ENCODE measurements at places on chromosomes 4 and X.

- DNase-seq = no peak
These were observed 230.8 kb downstream of the PCDH10 start for GRCh38 chr4:133379681-133380438.

DNA sequence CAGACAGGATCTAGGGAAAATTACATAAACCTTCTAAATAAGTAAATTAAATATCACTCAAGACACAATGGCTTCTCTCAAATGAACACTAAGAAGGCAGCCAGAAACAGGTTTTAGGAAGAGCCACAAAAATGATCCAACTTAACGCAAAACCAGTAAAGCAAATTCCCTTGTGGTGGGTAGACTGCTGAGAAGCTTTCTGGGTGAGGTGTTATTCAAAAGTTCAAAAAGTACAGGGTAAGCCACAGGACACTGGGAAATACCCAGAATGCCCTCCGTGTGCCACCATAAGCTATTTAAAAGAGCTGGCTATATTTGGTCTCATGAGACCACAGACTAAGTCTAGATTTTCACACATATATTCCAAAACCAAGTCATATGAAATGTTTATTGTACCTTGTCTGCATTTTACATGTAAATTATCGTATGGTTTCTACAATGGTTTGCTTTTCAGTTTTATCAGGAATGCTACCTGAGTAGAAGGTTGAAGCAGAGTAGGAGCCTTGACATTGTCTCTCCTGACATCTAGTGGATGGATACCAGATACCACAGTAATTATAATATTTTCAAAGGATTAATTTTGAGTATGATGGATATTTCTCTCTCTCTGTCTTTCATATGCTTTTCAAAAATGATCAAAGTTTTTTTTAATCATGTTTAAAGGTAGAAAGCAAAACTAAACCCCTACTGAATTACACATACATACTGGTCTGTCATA lies 109.3 kb upstream of the KLHL13 start:
- DNase-seq = peak; percentile 8

DNA sequence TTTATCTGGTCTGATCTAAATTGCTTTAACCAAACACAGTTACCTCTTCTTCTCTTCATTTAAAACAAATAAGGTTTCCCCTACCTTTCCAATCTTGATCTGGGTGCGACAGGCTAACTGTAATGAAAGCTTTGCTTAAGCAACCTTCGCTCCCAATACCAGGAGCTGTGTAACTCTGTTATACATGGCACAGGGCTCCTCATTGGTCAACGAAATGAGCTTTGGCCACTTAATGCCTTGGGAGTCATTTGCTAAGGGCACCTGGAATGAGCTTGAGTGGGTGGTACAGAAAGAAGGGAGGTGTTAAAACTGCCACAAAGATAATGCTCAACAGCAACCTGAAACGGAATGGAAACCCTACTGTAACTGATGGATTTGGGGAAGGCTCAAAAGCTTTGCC lies 140.5 kb downstream of the CHRNA9 start:
- DNase-seq = no peak

DNA sequence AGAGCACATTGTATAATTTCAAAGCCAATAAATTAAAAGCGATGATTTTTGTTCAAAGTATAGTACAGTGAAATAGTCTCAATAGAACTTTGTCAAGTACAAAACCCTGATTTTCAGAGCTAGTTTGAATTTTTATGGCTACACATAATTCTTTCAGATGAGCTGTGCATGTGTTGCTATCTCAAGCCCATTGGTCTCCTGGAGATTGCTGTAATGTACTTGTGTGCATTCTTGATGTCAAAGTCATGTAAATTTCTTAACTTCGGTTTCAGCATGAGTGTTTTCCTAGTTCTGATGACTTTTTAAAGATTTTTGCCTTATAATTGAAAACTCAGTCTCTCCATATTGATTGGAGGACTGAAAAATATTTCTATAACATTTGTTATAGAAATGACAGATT lies 200.8 kb downstream of the CEP135 start:
- DNase-seq = no peak

DNA sequence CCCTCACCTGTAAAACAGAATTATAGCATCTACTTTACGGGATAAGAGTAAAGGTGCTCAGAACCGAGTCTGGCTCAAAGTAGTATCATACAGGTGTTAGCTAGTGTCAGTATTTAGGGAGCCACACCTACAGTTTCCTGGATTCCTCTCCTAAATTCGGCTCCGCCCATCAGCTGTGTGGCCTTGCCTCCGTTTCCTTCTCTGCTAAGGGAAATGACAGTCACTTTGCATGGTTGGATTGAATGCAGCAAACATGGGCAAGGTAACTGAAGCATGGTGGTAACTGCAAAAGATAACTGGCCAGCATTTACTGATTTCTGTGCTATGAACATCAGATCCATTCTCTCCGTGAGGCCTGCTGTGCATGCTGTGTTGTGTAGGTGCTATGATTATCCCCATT lies 2.8 kb downstream of the PPP1R3F start:
- no peak for DNase-seq

DNA sequence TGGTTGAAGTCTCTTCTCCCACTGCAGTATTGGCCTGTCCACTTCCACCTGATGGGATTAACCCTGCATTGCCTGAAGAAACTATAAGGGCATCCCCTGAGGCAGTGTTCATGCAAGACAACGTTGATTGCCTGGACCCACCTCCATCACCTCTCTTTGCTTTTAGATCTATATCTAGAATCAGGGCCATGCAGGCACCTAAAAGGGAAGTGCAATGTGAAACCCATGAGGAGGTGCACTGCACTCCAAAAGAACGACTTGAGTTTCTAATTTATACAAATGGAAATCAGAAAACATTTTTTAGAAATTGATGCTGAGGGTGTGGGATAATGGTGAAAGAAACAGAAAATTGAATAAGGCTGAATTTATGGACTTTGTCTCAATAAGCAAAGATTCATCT lies 694.4 kb downstream of the TRAM1L1 start:
- DNase-seq = no peak

- no peak for DNase-seq
These were observed 147.0 kb downstream of the PDLIM5 start for GRCh38 chr4:94598758-94599157.

- no peak for DNase-seq
These were observed 55.6 kb upstream of the CCSER1 start for GRCh38 chr4:90071289-90072235.

- DNase-seq = no peak
These were observed 33.7 kb upstream of the CCSER1 start for GRCh38 chr4:90093526-90093925.

- DNase-seq = no peak
These were observed 61.5 kb upstream of the AP1S2 start for GRCh38 chrX:15915959-15916703.

GRCh38 chr4:127775843-127776242 lies 6.3 kb upstream of the HSPA4L start:
- no peak for DNase-seq

GRCh38 chr4:138724530-138724929 lies 291.1 kb upstream of the NOCT start:
- DNase-seq = no peak

GRCh38 chr4:63090641-63091040 lies 1318.6 kb downstream of the TECRL start:
- DNase-seq = no peak

DNA sequence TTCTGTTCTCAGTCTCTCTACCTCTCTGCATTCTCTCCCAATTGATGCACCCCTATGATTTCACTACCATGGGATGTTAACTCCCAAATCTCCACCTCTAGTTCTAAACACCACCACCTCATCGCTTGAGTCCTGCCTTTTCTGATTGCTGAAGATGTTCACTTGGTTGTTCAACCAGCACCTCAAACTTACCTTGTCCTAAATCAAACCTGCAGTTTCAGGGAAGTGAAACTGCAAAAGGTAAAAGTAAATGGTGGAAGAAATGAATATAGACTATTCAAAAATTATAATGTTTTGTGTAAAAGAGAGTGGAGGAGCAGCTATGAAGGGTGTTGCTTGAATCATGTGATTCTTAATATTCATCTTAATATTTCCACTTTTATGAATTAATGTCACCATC lies 91.0 kb downstream of the PDE5A start:
- no peak for DNase-seq

- no peak for DNase-seq
These were observed 280.5 kb downstream of the FBXW7 start for GRCh38 chr4:152255437-152255836.

GRCh38 chr4:189304167-189304566 lies 636.5 kb upstream of the FRG1 start:
- no peak for DNase-seq

- DNase-seq = no peak
These were observed 564.5 kb downstream of the TRAM1L1 start for GRCh38 chr4:116520886-116521285.

DNA sequence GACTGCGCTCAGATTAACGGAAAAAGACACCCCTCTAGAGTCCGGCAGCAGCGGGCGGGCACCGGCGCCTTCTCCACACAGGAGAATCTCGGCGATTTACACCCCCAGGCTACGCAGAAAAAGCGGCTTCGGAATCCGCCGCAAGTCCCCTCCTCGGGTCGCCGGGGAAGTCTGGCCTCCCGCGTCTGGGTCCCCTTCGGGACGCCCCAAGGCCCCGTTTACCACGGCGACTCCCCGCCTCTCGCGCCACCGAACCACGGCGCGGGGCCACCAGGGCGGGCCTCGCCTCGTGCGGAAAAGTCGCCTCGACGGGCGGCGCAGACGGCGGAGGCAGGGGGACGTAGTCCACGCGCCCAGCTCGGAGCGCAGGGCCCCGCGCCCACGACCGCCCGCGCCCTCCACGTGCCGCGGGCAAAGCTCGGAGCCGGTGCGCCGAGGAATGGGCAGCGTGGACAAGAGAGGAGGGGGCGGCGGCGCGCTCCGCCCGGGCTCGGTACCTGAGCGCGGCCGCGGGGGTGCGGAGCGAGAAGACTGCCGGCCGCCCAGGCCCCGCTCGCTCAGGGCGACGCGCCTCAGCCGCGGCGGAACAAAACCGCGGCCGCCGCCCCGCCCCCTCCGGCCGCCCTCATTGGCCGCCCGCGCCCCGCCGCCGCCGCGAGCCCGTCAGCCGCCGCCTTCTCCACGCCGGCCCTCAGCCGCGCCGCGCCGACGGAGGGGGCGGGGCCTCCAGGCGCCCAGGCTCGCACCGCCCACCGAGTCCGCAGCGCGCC lies at the start of gene FAM53A:
FAM53A (minus strand) TSS at position 578 of the 770 bp plus-strand sequence. CDS start 15,572 bp downstream, outside the sequence.
- DNase-seq = peak; percentile 87

- no peak for DNase-seq
These were observed 1442.8 kb upstream of the IGFBP7 start for GRCh38 chr4:58553031-58553430.

DNA sequence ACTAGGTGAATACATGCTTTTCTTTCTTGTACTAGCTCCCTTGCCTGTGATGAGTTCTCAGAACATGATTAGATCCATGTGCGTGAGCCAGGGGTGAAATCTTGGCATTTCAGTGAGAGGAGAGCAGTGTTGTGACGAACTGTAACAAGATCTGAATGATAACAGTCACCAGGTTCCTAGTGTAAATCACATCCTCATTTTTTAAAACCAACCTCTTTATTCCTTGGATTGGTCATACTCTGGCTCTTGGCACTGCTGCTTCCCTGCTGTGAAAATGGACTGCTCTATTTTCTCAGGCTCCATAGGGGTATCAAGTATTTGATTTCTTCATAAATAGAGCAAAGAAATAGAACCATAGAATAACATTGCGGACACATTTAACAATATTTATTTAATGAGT lies 206.3 kb downstream of the SLC4A4 start:
- no peak for DNase-seq

DNA sequence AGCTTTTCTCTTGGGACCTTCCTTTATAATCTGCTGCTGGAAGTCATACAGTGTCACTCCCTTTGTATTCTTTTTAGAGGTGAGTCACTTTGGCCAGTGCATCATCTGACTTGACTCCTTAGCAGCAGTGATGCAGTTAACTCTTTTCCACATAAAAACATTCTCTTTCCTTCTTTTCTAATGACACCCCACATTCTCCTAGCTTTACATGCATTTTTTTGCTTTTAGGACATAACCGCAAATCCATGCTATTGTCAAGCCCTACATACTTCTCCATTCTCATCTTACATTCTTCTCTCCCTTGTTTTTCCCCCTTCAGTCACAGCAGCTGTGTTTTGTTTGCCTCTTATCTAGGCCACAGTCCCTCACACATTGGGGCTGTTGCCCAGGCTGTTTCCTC lies 55.1 kb downstream of the ZNF330 start:
- DNase-seq = no peak

DNA sequence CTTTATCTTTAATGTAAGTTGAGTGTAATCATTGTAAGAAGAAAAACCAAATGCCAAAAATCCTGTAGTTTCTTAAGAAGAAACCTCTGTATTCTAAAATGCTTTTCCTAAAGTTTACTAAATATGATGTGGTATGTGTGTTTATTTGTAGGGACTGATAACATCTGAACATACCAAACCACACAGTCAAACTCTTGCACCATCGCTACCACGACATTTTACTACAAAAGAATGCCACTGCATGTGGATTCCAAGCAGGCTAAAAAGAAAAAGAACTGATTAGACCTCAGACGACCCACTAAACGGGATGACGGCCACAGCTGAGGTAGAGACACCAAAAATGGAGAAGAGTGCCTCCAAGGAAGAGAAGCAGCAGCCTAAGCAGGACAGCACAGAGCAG lies 46.1 kb downstream of the LAS1L start:
- no peak for DNase-seq

DNA sequence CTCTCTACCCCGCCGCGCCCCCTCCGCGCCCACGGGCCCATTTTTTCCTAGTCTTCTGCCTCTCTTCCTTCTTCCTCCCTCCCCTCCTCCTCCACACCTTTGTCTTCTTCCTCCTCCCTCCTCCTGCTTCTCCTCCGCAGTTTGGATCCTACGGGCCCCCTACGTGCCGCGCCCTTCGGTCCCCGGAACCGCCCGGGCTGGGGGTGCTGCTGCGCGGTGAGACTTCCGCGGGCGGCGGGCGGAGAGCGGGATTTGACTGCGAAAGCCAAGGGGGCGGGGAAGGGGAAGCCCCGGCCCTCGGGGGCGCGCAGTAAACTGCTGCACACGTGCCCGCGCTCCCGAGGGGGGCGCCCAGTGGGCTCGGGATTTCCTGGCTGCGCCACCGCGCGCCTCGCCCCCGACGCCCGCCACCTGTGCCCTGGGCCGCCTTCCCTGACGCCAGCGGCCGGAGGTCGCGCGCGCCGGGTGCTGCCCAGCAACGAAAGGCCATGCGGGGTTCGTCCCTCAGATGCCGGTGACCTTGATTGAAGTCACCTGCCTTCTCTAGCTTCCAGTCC lies 3.3 kb upstream of the NKX3-2 start:
- no peak for DNase-seq

- peak; percentile 13 for DNase-seq
These were observed 19.2 kb downstream of the SUPT20HL2 start for GRCh38 chrX:24294619-24295018.

All from hematopoietic multipotent progenitor cell treated with erythropoietin and hydrocortisone succinate and interleukin-3 and kit ligand, for 8 days (in vitro differentiated cells).